RKO (cell line): ENCODE measurements at places on chromosomes 16 and 17.

DNA sequence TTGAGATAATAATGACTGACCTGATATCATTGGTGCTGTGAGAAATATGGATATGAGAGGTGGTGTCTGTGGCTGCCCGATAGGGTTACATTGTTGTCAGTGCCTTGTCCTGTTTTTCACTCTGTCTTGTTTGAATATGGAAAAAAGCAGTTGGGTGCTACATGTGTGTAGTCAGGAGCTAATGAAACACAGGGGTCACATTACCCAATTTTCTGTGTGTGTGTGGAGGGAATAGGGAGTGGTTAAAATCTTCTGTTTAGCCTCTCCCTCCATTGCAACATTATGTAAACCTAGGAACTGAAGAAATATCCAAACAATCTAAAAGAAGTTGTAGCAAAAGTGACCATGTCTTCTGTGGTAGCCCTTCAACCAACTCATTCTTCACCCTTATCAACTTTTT lies 527.7 kb upstream of the SOX9 start:
- DNase-seq, result no peak

DNA sequence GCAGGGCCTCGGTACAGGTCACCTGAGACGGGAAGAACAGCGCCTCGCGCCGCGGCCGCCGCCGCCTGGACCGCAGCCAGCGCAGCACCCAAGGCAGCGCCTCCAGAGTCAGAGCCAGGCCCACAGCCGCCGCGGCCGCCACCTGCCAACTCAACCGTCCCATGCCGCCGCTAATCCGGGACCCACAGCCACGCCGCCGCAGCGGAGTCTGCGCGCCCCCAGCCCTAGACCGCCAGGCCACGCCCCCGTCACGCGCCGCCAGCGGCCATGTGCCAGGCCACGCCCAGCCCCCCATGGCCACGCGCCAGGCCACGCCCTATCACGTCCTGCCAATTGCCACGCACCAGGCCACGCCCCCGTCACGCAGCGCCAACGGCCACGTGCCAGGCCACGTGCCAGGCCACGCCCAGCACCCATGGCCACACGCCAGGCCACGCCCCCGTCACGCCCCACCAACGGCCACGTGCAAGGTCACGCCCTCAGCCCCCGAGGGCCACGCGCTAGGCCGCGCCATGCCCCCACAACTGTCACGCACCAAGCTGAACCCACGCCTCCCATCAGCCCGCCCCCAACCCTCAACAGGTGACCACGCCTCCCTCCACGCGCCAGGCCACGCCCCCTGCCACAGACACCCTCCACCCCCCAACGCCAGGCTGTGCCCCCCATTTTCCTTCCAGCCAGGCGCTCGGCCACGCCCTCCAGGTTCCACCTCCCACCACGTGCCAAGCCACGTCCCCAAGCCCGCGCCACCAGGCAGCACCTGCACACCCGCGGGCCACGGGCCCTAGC lies at the start of gene PLD6:
Gene PLD6 (minus strand): TSS at position 210 of the 789 bp plus-strand sequence. CDS start 47 bp downstream, at position 163.
- DNase-seq, result peak; percentile 83

DNA sequence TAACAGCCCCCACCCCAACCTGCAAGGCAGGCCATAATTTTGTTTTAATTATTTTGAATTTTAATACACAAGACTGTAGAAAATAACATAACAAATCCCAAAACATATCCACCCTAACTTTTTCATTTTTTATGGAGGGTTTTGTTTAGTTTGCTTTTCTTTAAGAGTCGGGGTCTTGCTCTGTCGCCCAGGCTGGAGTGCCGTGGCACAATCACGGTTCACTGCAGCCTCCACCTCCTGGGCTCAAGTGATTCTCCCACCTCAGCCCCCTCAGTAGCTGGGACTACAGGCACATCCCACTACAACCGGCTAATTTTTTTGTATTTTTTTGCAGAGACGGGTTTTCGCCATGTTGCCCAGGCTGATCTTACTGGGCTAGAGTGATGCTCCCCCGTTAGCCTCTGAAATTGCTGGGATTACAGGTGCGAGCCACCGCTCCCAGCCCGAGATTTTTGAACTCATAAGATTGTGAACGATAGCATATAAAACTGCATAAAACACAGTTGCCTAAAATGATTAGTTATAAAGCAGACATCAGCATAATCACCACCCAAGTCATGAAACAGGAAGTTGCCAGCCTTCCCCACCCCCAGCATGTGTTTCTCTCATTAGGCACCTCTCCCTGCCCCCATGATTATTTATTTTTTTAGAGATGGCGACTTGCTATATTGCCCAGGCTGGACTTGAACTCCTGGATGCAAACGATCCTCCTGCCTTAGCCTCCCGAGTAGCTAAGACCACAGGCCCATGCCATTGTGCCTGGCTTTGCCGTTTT lies 13.6 kb upstream of the DOC2B start:
- no peak for DNase-seq

DNA sequence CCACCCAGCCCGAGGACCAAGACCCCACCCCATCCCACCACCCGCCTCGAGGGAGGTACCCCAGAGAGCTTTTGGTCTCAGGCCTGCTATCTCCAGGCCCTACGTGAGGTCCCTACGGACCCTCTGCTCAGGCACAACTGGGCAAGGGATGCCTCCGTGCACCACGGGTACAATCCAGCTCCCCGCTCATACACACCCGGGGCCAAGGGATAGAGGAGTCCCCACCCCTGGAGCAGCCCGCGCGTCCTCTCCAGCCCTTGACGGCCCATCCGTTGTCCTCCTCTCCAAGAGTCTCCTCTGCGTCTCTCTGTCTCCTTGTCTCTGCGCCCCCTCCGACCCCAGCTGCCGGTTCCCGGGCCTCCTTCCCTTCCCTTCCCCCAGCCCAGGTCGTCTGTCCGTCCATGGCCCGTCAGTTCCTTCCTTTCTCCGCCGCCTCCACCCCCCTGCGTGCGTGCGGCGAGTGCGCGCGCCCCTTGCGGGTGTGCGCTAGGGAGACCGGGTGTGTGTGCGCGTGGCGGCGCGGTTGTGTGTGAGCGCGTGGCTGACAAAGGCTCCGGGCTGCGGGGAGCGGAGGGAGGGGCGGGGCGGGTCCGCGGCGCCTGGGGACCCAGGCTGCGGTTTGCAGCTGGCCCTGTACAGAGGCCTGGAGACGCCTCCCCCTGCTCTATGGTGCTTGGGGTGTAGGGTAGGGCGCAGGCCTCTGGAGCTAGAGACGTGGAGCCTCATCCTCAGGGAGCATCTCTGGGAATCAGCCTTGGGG lies 930 bp downstream of the SPNS2 start:
- DNase-seq, result no peak

DNA sequence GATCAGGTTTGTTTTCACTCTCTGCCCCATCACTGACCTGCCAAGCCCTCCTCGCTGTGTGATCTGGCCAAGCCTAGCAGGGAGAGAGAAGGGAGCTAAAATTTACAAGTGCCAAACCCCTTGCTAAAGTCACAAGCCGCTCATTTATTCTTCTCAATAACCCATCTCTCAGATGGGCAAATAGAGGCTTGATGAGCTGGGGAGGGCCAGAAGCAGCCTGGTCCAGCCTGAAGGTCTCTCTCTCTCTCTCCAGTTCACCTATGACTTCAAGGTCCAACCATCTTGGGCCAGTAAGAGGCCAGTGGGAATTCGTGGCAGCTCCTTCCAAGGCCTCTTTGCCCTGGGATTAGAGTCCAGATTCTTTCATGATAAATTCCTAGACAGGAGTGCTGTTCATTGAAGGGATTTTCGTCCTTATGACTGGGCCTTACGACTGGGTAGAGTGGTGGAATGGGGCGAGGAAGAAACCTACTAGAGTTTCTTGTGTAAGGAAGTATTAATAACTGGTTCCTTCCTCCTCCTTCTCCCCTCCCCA lies 3.4 kb downstream of the CA7 start:
- no peak for DNase-seq
